Stimulated activated CD8-positive, alpha-beta memory T cell treated with anti-CD3 and anti-CD28 coated beads, Interleukin-7, amount 100 ng/mL, for 48 hours (primary cell): ENCODE measurements at places on chromosomes 12 and 14.

DNA sequence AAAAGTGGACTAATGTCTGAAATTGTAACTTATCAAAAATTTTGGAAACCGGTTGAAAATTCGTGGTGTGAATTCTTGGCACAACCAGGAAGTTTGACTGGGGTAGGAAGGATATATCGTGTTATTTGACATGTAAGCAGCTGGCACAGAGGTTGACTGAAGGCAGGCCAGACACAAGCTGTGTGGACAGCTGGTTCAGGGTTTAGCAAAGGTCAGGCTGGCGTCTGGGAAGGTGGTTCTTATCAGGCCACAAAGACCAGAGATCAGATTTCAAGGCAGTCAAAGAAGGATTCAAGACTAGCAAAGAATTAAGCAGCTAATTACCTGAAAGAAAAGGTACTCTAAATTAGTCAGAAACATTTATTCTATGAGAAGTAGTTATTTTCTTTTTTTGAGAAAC, 450.2 kb upstream of the MDGA2 start:
- DNase-seq: no peak

GRCh38 chr14:89085737-89086382, 261.4 kb downstream of the TTC8 start:
- no peak for DNase-seq

- no peak for DNase-seq
Observed at GRCh38 chr14:91335191-91336092, 82.2 kb downstream of the CCDC88C start.

- DNase-seq: no peak
Observed at GRCh38 chr14:77187649-77188012, 6.0 kb downstream of the TMEM63C start.

GRCh38 chr12:114742363-114742762, 58.4 kb upstream of the TBX3 start:
- no peak for DNase-seq

- DNase-seq: no peak
Observed at GRCh38 chr14:105500036-105500725, 9.1 kb downstream of the TEDC1 start.

GRCh38 chr12:128823216-128823915, 392 bp downstream of the SLC15A4 start:
- DNase-seq: no peak

GRCh38 chr12:52349196-52349595, 18.1 kb downstream of the KRT85 start:
- no peak for DNase-seq

DNA sequence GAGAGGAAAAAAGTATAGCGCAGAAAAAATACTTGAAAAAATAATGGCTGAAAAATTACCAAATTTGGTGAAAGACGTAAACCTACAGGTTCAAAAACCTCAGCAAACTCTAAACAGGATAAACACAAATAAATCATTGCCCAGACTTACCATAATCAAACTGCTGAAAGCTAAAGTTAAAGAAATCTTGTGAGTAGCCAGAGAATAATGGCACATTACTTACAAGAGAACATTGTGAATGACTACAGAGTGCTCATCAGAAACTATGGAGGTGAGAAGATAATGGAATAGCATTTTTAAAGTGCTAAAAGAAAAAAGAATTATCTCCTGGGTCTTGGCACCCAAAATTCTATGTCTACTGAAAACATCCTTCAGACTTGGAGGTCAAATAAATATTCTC, 36.0 kb downstream of the ATF1 start:
- DNase-seq: no peak

GRCh38 chr12:62718762-62719426, 216.1 kb downstream of the PPM1H start:
- DNase-seq: no peak

- DNase-seq: no peak
Observed at GRCh38 chr12:91413581-91414546, 231.2 kb upstream of the DCN start.

DNA sequence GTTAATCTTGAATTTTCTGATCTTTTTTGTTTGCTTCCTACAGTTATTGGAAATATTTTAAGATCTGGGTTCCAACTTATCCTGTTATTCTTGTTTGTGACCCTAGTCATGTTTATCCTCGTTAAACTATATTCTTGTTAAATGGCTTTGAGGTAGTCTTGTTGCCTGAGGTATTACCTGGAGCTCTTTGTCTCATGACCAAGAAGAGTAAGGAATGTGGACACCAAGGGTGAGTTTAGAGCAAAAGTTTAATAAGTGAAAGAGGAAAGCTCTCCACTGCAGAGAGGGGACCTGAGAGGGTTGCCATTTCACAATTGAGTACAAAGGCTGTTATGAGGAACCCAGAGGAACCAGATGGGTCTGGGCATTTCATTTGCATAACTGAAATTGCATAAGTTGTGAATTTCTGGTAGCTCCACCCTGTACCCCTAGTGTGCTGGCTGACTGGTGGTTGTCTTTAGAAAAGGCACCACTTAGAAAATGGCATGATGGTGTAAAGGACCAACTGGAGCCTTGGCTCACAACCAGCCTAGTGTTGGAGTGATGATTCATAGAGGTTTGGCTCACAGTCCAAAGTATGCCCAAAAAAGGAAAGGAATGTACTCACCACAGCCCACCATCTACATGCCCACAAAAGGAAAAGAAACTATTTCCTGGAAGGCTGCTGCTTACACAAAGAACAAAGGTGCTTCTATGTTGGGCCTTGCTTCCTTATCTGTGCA, 36.7 kb upstream of the RESF1 start:
- no peak for DNase-seq

DNA sequence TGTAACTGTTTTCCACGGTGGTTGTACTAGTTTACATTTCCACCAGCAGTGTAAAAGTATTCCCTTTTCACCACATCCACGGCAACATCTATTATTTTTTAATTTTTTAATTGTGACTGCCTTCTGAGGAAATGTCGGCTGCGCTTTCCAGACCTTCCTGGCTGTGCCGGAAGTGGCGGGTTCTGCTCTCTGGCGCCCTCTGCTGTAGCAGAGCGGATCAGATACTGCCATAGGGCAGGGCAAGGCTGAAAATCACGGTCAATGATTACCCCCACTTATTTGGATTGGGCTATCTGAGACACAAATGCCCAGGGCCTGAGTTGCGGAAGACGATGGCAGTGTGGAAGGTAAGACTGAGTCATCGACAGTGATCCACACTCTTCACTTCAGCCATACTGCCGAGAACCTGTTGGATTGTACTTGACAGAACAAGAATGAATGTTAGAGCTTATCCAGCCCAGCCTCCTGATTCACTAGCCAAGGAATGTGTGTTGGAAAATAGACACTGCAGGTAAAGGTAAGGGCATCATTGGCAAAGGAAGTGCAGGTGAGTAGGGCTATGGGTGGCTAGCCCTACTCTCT, 124.2 kb downstream of the NTF3 start:
- no peak for DNase-seq

DNA sequence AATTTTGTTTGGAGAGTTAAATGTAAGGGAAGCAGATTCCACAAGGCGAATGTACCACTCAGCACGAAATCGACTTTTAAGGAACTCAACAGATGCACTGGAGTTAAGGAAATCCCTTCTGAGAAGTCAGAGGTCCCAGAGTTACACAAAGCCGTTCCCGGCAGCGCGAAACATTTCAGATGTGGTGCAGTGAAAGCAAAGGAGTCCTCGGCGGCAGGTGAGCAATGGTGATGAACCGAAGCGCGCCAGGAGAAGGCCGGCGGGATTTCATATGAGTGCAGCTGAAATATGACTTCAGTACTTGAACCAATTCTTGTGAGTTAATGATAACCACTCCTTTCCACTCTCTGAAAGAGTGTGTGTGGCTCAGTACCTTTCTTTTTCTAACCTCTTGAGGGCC, 183.2 kb downstream of the GRIP1 start:
- DNase-seq: no peak

GRCh38 chr12:95995238-95996031, 709 bp downstream of the HAL start:
- DNase-seq: no peak

DNA sequence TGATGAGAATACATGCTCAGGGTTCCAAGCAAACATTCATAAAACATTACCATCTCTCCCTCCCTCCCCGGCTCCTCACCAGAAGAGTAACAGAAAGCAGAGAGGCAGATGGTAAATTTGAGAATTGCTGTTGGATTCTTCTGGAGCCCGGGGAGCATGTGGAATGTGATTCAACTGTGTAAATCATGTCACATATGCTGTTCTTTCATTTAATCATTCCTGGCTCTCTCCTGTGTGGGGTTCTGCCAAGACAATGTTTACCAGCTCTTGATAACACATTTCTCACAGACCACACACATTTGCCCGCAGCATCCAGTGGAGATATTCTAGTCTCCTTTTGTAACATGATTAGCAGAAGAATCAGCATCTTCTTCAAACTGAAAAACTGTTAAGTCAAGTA, 23.4 kb upstream of the NR2C1 start:
- DNase-seq: no peak

GRCh38 chr12:124869059-124869665, 5.5 kb upstream of the SCARB1 start:
- no peak for DNase-seq

DNA sequence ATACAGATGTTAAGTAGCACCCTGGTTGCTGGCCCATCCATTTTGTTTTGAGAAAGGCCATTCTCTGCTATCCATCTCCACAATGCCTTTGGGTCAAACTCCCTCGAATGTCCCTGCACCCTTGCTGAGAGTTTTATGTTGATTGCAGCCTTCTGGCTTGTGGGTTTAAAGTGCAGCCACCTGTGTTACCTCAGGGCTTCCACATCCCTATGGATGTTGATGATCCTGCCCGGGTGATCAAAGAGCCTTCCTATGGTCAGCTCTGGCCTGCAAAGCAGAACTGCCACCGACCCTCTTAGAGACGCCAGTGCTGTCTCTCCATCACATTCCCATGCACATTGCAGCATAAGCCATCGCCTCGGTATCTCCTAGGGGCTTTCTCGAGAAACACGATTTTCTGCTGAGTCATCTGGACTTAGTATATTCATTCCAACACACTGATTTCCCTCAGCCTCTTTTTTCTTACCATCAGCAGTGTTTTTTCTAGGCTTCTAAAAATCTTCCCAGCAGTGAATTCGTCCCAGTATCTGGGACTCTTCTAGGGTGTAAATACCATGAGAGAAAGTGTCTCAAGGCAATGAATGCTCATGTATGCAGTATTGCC, 585.7 kb upstream of the TMEM132C start:
- no peak for DNase-seq

- DNase-seq: no peak
Observed at GRCh38 chr12:116406529-116406928, 129.0 kb upstream of the MED13L start.

DNA sequence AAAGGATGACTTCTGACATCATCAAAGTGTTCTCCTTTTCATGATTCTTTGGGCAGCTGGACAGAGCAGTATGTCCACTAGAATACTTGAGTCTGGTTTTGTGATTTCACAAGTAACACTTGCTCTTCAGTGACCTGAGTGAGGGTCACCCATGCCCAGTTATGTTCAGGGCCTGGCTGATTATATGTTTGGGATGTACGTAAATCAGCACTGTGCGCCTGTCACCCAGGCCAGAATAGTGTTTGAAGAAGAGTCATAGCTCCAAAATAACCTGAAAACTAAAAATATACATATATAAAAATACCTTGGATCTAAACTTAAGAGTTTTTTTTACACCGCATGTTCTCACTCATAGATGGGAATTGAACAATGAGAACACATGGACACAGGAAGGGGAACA, 3.8 kb downstream of the BICD1 start:
- DNase-seq: no peak

- DNase-seq: no peak
Observed at GRCh38 chr12:93002293-93003054, 73.4 kb upstream of the EEA1 start.

DNA sequence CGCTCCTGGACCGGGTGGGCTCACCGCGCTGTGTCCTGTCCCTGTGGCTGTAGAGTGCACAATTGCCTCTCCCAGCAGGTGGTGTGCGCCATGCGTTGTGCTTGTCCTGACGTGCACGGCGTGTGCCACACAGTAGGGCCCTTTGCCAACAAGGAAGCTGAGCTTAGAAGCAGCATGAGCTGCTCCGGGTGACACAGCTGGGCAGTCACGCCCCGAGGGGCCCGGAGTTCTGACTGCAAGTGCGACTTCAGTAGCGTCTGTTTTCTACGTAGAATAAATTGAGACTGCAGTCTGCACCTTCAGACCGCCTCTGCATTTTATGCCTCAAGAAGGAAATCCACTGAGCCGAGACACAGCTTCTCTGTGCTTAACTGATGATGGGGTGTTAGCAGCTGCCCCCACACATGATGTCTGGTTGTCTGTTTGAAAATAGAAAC, 81.6 kb downstream of the ADGRD1 start:
- DNase-seq: no peak

GRCh38 chr14:63193236-63193635, 11.0 kb upstream of the RHOJ start:
- no peak for DNase-seq

DNA sequence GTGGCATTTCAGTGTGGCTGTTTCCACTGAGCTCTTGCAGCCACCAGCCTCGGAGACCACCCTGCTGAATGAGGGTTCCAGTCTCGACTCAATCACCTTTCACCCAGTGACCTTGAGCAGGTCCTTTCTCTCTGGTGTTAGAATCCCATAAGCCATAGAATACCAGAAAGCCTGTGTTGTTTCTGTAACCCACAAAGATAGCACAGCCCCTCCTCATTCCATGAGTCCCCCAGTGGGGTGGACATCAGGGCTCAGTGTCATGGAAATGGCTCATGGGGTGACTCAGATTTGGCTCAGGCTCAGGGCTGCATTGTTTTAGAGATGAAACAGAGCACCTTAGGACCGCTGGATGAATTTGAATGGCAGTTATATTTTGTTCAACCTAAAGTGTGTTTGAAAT, 171.5 kb downstream of the PTPN11 start:
- DNase-seq: no peak

- no peak for DNase-seq
Observed at GRCh38 chr12:51362747-51363342, 16.4 kb upstream of the CELA1 start.

GRCh38 chr12:68100241-68100640, 59.3 kb downstream of the IFNG start:
- no peak for DNase-seq

GRCh38 chr12:85781766-85782165, 54.4 kb downstream of the RASSF9 start:
- no peak for DNase-seq

- no peak for DNase-seq
Observed at GRCh38 chr12:106790020-106790419, 15.5 kb downstream of the RIC8B start.

DNA sequence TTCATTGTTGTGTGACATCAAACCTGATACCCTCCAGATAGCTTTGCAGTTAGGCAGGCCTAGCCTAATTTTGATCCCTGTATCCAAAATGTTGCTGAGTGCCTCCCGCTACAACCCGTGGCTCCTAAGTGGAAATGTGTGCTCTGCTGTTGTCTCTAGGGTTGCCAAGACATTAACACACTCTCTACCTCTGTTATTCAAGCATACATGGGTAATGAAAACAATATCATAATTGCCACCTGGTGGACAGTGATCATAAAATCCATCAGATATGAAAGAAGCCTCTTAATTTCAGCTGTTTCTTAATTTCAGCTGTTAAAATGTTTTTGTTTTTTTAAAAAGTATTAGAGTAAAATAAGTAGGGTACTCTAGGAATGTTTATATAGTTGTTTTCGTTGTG, 93.5 kb downstream of the PLEKHA5 start:
- DNase-seq: no peak

- DNase-seq: no peak
Observed at GRCh38 chr14:68060198-68060597, 240.6 kb downstream of the RAD51B start.
